Right renal cortex interstitium (tissue), 3 donors: ENCODE measurements at places on chromosomes 13 and 19. TPM values are rescaled to one million over a fixed set of nuclear protein-coding genes. Genes with fewer than 3 reads are reported as not detected.

The ADGRE2 gene
- 0.40 TPM for polyA plus RNA-seq

The RNF6 gene
- 43.1 TPM for polyA plus RNA-seq

The UNC13A gene
- 0.16 TPM for polyA plus RNA-seq

The FUT1 gene
- polyA plus RNA-seq = 3.0 TPM

The CNFN gene
- polyA plus RNA-seq = 0.94 TPM

The SMARCA4 gene
- polyA plus RNA-seq = 143 TPM

The CBARP gene
- 0.78 TPM for polyA plus RNA-seq

The SHISA7 gene
- 0.13 TPM for polyA plus RNA-seq

The HSD17B14 gene
- polyA plus RNA-seq = 27.9 TPM

The NLRP5 gene
- polyA plus RNA-seq = not detected

The NEK5 gene
- 3.3 TPM for polyA plus RNA-seq

The GSX1 gene
- not detected for polyA plus RNA-seq

The PGLYRP2 gene
- not detected for polyA plus RNA-seq

The KLF5 gene
- 29.3 TPM for polyA plus RNA-seq

The PLIN5 gene
- polyA plus RNA-seq = 2.3 TPM

The ZNF805 gene
- polyA plus RNA-seq = 6.2 TPM

The FUT2 gene
- 1.9 TPM for polyA plus RNA-seq

The ZNF790 gene
- polyA plus RNA-seq = 12.4 TPM
